SK-N-DZ (cell line): ENCODE measurements at places on chromosomes 4 and X.
A peak's percentile ranks its signal among the peaks of the same experiment; 100 is the strongest.

GRCh38 chrX:110671068-110671803 lies 124.4 kb downstream of the CHRDL1 start:
- DNase-seq: no peak

GRCh38 chr4:76748649-76749048 lies 149.3 kb downstream of the SOWAHB start:
- peak; percentile 57 for DNase-seq

- DNase-seq: no peak
Observed at GRCh38 chr4:70943114-70943513, 40.9 kb downstream of the MOB1B start.

GRCh38 chr4:101157415-101158133 lies 189.8 kb downstream of the PPP3CA start:
- no peak for DNase-seq

DNA sequence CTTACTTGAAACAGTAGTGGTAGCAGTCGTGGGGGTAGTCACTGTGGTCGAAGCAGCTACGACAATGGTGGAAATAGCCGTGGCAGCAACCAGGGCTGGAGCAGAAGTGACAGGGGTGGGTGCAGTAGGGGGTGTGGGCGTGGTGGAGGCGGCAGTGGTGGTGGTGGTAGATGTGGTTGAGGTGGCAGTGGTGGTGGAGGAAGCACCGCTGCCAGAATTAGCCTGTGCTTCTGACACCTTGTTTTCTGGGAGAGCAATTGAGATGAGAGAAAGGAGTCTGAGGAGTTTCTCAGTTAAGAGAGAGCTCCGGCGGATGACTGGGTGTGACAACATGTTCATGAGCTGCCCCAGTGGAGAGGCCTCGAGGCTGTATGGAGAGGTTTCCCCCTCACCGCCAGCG lies 113.5 kb upstream of the HSD17B10 start:
- no peak for DNase-seq

GRCh38 chrX:154546354-154547244 lies at the start of gene G6PD:
G6PD (minus strand) TSS chrX:154546846; CDS start chrX:154546155, 691 bp downstream.
- peak; percentile 71 for DNase-seq

DNA sequence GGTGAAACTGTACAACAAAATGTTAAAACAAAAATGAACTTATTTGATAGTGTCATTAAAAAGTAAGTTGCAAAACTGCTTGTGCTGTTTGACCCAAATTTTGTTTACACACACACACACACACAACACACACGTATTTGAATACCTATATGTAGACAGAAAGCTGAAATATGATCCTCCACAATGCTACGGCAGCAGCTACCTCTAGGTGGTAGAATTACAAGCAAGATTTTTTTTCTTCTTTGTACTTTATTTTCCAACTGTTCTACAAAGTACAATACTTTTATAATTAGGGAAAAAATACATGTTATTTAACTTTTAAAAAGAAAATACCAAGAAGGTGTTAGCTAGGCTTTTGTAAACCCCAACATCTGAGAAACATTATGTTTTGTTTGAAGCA lies 1.2 kb downstream of the CYTL1 start:
- DNase-seq: no peak

GRCh38 chr4:3246458-3247398 lies 2.2 kb upstream of the MSANTD1 start:
- no peak for DNase-seq

DNA sequence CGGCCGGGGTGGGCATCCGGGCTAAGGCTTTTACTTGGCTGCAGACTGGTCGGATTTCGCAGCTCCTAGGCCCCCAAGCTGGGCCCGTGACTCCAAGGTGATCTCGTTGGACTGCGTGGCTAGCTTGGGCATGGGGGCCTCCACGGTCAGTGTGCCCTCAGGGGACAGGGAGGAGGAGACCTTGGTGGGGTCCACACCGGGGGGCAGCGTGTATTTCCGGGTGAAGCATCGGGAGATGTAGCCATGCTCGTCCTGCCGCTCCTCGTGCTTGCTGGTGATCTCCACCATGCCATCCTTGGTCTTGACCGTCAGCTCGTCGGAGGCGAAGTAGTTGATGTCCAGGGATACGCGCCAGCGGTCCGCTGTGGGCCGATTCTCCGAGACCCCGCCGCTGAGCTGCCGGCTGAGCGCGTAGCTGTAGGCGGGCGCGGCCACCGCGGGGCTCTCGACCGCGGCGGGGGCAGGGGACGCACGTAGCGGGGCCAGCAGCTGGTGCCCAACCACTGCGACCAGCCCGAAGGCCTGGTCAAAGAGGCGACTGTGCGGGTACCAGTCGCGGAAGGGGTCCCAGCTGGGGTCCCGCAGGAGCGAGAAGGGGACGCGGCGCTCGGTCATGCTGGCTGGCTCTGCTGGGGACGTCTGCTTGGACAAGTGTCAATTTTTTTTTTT lies 881 bp upstream of the CACNA1F start:
- no peak for DNase-seq

DNA sequence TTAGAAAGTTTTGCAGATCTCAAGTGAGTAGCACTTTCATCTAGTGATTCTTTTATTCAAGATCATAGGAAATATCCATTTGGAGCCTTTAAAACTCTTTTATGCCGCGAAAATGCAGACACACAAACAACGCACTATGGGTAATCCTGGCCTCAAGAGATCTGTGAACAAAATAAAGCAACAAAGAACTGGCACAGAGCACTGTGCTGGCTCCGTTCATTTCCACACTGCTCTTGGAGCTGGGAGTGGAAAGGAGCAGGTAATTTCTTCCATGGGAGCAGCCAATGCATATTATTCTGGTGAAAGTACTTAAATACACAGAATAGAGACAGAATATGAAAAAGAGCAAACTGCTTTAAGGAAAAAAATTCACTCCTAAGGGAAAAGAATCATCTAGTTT lies 172.7 kb upstream of the FRG1 start:
- DNase-seq: no peak
